ENCODE measurements at places on chromosomes 3 and 15.
A peak's percentile ranks its signal among the peaks of the same experiment; 100 is the strongest.

- no peak for DNase-seq
Measured at GRCh38 chr3:39379778-39380155, 3.4 kb upstream of the SLC25A38 start.

DNA sequence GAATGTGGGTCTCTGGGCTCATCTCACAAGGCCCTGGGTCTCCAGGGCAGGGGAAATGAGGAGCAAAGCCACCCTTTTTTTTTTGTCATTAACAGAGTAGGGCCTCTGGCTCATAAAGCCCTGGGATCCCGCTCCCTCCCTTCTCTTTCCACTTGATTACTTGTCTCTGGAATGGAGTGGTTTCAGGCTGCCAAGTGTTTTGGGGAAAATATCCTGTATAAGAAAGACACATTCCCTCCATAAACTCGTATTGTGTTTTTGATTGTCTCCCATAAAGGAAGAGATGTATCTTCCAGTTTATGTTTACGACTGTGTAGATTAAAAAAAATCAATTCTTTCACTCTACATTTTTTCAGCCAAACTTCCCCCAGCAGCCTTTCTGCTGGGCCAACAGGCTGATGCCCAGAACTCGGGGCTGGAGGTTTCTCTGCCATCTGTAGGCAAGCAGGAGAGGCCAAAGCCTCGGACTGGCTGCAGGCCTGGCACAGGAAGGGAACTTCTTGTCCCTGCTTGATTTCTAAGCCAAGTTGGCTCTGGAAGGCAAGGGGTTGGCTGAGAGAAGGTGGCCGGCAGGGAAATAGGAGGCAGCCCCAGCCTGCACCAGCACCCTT lies 49.4 kb upstream of the INSYN1 start:
- DNase-seq = no peak

DNA sequence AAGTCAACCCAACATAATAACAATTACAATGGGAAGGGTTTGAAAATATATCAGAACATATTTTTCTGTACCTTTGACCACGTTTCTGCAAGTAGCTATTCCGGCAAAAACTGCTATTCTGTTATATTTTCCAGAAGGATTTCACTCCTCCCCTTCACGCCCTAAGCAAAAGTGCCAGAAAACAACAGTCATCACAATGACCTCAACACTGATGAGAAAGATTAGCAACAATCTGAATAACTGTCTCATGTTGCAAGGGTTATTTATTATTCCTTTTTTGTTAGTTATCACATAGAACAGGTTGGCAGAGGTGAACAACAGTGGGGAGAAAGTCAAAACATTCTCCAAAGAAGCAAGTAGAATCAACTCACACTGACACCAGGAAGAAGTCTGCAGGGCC lies 269.4 kb upstream of the ARRDC4 start:
- no peak for DNase-seq

- DNase-seq = peak; percentile 23
Measured at GRCh38 chr3:56890448-56891091, 88.8 kb upstream of the ARHGEF3 start.

GRCh38 chr15:85960381-85960780 lies 119.3 kb upstream of the AGBL1 start:
- DNase-seq = no peak

- no peak for DNase-seq
Measured at GRCh38 chr15:99275525-99276128, 24.3 kb downstream of the LRRC28 start.

DNA sequence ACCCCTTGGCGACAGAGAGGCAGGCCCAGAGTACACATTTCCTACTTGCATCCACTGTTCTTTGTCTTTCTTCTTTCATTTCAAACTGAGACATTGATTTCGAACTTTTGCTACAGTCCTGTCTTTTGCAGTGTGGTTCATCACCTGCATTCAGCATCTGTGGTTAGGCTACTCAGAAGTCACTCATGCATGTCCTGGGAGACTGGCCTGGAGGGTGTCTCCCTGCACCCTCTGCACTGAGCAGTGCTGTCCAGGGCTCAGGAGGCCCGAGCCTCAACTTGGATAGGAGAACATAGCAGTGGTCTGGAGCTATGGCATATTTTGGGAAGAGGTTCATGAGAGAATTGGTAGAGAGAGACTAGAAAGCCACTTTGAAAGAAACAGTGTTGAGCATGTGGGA lies 240.2 kb upstream of the TPRG1 start:
- no peak for DNase-seq

DNA sequence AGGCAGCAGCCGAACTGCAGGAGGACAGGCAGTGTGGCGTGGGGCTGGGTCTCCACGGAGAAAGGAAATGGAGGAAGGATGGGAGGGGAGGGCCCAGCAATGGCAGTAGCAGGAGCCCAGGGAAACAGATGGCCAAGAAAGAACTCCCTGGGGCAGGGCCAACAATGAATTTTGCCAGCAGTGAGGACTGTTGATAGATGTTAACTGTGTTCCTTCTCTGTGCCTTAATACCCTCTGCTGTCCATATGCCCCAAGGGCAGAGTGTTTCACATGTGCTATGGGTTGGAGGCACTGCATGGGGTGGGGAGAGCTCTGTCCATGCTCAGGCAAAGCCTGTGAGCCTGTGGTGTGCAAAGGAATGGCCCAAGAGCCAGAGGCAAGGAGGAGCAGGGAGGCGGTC lies 70.8 kb upstream of the POMGNT2 start:
- DNase-seq = no peak

GRCh38 chr3:187015903-187016638 lies 85.7 kb downstream of the ST6GAL1 start:
- no peak for DNase-seq
